ENCODE measurements at places on chromosomes 6 and 20.

DNA sequence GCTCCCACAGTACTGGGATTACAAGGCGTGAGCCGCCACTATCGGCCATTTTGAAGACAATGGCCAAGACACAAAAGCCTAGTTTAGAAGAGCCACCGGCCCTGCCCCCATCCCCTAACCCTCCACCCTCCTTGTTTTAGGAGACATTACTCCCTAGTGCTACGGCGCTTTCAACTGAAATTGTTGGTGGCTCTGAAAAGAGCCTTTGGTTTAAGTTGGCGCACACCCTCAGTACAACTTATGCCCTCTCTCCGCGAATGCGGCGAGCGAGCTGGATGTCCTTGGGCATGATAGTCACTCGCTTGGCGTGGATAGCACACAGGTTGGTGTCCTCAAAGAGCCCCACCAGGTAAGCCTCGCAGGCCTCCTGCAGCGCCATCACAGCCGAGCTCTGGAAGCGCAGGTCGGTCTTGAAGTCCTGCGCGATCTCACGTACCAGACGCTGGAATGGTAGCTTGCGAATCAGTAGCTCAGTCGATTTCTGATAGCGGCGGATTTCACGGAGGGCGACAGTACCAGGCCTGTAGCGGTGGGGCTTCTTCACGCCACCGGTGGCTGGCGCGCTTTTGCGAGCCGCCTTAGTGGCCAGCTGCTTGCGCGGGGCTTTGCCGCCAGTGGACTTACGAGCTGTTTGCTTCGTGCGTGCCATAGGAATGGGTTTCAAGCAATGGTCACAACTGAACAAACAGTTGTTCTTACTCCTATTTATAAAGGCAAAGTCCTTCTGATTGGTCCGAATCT is 114.9 kb upstream of the BTN3A2 start:
- peak; percentile 48 for DNase-seq

- no peak for DNase-seq
Measured at GRCh38 chr6:2951728-2952127, 19.6 kb downstream of the SERPINB6 start.

DNA sequence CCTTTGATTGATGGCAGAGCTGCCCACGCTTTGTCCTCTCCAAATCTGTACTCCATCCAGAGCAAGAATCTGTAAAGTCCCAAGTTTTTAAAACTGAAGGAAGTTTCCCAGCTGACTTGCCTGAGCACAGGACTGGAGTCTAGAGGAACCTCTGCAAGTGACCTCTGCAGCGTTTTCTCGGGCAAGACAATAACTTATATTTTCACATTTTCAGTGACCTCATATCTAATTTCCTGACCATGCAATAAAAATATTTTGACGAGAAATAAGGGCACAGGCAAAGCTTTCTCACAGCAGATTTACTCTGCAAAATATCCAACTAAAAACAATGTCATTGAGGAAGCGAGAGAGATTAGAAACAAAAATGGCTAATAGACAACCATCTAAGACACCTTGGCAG is 185.5 kb upstream of the SNX9 start:
- DNase-seq, result no peak

DNA sequence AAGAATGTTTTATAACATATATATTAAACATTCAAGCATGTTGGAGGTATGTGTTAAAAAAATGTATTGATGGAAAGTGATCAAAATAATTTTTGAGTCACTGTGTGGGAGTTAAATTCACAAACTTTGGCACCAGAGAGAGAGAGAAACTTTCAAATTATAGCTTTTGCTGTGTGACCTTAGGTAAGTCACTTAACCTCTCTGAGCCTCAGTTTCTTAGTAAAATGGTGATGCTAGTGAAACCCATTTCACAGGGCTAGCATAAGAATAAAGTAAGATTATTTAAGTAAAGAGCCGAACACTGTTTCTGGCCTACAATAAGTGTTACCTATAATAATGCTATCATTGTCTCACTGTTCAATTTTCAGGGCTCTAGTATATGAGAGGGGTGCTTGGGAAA is 4.1 kb upstream of the PROCR start:
- DNase-seq, result no peak

DNA sequence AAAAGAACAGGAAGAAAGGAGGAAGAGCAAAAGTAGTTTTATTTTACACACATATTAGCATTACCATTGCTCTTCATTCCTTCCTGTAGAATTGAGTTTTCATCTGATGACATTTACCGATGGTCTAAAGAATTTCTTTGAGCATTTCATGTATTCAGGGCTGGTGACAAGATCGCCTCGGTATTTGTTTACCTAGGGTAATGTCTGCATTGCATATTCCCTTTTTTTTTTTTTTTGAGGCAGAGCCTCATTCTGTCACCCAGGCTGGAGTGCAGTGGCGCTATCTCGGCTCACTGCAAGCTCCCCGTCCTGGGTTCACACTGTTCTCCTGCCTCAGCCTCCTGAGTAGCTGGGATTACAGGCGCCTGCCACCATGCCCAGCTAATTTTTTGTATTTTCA is 19.3 kb downstream of the RAB22A start:
- no peak for DNase-seq

DNA sequence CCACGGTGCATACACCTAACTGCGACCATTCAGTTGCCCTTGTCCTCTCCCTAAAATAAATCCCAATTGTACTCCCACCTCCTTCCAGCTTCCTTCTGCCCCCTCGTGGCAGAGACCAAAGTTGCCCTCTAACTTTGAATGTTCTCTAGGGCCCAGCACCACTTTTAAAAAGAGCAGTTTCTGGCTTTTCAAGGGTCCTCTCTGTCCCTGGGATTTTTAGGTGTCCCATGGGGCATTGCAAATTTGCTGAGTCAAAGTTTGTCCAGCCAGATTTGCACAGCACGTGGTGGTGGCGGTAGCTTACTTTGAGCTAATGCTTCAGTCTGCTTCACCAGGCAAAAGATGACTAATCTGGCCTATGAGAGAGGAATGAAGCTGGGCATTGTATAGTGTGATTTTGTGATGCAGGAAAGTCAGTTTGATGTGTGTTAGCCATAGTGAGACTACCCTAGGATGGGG is 100.2 kb downstream of the PERP start:
- DNase-seq, result no peak

- DNase-seq, result no peak
Measured at GRCh38 chr20:33310327-33310899, 27.4 kb downstream of the BPIFB1 start.

DNA sequence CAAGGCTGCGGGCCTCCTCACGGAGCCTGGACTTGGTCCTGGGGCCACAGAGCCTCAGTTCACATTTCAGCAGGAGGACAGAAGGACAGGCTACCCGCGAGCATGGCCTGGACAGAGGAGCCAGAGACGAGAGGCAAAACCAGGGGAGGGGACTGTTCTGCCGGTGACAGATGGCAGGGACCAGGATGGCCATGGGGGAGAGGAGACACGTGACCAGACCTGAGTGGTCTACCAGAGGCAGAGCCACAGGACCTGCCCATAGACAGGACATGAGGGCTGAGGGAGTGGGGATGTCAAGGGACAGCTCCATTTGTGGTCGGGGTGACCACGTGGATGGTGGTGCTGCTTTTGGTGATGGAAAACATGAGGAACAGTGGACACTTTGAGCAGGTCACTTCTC is 207.9 kb downstream of the NFATC2 start:
- DNase-seq, result no peak

- no peak for DNase-seq
Measured at GRCh38 chr20:37473249-37474000, 47.6 kb upstream of the NNAT start.

DNA sequence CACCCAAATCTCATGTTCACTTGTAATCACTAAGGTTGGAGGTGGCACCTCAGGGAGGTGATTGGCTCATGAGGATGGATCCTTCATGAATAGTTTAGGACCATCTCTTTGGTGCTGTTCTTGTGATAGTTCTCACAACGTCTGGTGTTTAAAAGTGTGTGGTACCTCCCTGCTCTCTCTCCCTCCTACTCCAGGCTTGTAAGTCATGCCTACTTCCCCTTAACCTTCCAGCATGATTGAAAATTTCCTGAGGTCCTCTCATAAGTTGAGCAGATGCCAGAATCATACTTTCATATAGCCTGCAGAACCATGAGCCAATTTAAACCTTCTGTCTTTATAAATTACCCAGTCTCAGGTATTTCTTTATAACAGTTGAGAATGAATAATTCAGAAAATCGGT is 16.6 kb downstream of the HLA-A start:
- no peak for DNase-seq

DNA sequence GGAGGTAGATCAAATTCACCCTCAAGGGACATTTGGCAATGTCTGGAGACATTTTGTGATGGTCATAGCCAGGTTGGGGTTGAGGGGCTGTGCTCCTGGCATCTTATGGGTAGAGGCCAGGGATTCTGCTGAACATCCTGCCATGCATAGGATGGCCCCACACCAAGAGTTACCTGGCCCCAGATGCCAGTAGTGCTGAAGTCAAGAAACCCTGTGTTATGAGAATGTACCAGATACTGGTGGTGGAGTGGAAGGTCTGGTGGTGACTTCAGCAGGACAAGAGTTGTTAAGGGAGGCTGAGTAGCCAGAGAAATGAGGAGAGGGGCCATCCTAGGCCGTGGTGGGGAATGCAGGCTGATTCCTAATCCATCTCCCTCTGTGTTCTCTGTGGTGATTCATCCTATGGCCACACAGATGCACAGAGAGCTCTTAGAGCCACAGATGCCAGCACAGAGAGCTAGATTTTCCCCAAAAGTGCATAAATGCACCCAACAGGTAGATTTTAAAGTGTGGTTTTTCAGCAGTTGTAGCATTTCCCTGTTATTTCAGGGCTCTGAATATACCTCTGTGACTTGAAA is 43.6 kb downstream of the CDYL start:
- no peak for DNase-seq

GRCh38 chr6:12657884-12658283 is 58.7 kb upstream of the PHACTR1 start:
- DNase-seq, result no peak

DNA sequence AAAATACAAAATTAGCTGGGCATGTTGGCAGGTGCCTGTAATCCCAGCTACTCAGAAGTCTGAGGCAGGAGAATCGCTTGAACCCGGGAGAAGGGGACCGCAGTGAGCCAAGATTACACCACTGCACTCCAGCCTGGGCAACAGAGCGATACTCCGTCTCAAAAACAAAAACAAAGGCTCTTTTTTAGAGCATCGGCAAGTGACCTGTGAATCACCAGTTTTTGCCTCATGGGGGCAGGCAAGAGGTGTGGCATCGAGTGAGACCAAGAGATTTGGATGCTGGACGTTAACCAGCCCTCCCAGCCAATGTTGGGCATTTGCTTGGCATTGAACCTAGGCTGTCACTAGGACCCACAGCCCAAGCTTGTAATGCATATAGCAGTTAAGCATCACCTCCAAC is 14.6 kb upstream of the CDK5RAP1 start:
- DNase-seq, result no peak

GRCh38 chr20:1871807-1872458 is 23.3 kb upstream of the SIRPA start:
- no peak for DNase-seq

DNA sequence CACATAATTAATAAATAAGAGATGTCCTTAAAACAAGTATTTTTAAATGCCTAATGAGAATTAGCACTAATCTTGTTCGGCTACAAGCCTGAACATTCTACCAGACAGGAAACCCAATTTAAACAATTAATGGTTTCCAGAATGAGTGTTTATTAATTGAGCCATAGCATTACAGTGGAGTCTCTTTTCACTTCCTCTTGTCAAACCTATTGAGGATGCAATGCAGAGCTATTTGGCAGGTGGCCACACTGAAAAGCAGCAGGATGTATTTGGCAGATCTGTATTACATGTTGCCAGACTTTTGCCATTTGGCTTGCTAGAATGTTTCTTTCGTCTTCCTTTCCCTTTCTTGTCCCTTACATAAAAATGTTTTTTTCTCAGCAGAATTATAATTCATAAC is 475.2 kb upstream of the MARCKS start:
- no peak for DNase-seq

DNA sequence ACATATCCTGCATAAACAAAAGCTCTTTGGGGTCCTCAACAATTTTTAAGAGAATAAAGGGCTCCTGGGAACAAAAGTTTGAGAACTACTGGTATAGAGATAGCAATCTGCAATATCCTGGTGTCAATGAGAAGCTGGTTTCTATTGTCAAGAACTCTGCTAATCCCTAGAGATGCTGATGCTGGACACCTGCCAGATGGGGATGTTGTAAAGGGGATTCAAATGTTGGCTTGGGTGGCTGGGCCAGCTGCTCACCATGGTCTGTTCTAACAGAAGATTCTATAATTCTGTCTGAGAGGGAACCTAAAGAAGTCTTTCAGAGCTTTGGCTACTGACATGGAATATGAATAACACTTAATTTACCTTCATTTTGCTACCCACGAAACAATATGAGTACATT is 137.8 kb downstream of the BTBD9 start:
- no peak for DNase-seq

DNA sequence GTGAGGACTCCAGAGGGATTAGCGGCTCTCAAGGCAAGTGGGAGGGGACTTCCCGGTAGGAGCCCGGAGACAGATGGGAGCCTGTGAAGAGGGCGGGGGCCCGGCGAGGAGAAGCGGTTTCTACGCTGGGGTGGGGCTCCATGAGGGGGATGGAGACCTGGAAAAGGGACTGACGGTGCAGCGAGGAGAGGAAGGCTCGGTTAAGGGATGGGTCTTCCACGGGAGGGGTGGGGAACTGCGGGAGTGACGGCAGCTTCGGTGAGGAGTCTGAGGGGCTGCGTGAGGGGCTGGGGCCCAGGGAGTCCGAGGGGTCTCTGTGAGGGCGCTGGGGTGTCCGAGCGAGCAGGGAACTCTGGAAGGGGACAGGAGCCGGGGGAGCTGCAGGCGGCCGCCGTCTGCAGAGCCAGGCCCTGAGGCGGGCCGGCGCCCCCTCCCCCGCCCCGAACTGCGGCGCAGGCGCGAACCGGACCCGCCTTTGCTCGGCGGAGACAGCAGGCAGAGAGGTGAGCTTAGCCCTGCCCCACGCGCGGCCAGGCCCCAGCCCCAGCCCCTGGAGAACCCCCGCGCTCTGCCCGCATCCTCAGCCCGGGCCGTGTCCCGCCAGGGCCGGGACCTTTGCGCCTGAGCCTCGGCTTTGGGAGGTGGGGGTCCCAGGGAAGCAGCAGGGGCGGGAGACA is at the start of gene NRSN2:
NRSN2 (plus strand) TSS at position 472 of the 677 bp plus-strand sequence. CDS start 2,533 bp downstream, outside the sequence.
- no peak for DNase-seq

DNA sequence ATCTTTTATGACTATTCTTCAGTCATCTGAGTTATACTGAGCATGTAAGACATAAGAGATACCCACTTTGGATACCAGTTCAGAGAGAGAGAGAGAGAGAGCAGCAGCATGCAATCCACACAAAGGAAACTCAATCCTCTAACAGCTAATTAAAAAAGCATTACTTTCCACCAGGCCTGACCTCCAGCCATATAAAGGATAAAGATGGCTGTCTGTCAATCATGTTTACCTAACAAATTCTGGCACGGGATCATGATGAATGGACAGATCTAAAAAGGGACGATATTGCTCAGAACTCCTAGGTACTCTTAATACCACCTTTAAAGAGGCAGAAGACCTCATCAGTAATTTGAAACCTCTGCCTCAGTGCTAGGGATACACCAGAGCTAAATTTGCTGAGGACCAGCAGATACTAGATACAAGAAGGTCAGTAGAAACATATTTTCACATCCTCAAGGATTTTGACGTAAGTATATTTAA is 159.2 kb downstream of the RPS12 start:
- DNase-seq, result no peak

- no peak for DNase-seq
Measured at GRCh38 chr20:53940907-53941545, 129.4 kb downstream of the BCAS1 start.

Measured in stimulated activated CD4-positive, alpha-beta T cell treated with anti-CD3 and anti-CD28 coated beads, Interleukin-1b, Interleukin-23, amount 100 ng/mL, for 1 hour (primary cell).